ENCODE measurements at places on chromosomes 7 and 10.

- DNase-seq: no peak
These were observed 207.7 kb upstream of the AHR start for GRCh38 chr7:17090751-17091150.

DNA sequence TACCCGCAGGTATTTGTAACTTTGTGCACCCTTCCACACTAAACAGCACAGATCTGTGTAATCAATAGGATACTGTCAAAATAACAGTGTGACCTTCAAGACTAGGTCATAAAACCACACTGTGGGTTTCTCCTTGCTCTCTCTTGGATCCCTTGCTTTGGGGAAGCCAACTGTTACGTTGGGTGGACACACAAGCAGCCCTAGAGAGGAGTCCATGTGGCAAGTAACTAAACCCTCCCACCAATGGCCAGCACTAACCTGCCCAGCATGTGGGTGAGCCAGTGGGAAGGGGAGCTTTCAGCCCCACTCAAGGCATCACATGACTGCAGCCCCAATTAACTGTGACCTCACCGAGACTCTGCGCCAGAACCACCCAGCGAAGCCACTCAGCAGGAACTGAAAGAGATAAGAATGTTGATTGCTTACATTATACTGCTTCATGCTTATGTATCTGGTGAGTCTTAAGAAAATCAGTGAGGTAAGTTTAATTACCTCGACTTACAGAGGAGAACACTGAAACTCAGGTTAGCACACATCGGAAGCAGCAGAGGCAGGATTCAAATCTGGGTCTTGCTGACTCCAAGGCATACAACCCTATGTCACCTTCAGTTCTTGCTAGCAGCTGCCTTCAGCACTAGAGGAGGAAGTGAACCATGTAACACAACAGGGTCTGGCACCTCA is 9.4 kb upstream of the ZC3HAV1 start:
- DNase-seq: no peak

DNA sequence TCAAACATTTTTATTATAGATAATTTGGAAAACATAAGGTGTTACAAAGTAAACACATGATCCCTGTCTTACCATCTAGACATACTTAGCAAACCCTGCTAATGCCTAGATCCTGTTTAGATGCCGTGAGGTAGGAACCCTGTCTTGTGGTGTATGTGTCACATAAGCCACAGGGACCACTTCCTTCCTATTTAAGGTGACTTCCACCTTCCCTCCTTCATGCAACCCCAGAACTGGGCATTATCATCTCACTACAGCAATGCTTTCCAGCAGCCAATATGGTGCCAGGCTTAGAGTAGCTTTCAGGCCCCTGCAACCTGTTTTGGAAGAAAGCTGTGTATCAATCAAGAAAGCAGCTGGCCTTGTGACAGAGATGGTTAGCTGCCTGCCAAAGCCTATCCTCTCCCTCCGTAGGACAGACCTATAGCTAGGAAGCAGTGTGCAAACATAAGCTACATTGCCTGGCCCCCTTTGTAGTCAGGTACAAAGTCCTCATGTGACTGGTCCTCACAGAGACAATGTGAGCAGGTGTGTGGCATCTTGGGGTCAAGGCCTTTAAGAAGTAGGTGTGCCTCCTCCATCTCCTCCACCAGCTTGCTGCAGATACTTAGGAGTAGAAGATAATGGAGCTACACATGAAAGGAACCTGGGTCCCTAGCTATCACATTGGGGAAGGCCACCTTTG is 146.8 kb downstream of the SPAG6 start:
- no peak for DNase-seq

- DNase-seq: peak; percentile 7
These were observed 444.4 kb downstream of the GATA3 start for GRCh38 chr10:8498881-8499280.

GRCh38 chr7:8125680-8126444 is 136.1 kb downstream of the ICA1 start:
- DNase-seq: peak; percentile 71

- no peak for DNase-seq
These were observed 27.7 kb upstream of the CAMK1D start for GRCh38 chr10:12321641-12322040.

DNA sequence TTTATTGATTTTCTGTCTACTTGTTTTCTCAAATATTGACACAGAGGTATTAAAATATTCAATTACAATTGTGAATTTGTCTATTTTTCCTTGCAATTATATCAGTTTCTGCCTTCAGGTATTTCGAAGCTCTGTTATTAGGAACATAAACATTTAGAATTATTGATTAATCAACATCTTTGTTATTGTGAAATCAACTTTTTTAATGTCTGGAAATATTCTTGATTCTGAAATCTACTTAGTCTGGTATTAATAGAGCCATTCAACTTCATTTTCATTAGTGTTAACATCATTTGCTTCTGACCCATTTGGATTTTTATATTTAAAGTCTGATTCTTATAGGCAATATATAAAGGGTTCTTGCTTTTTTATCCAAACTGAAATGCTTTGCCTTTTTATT is 69.8 kb upstream of the CALN1 start:
- no peak for DNase-seq

DNA sequence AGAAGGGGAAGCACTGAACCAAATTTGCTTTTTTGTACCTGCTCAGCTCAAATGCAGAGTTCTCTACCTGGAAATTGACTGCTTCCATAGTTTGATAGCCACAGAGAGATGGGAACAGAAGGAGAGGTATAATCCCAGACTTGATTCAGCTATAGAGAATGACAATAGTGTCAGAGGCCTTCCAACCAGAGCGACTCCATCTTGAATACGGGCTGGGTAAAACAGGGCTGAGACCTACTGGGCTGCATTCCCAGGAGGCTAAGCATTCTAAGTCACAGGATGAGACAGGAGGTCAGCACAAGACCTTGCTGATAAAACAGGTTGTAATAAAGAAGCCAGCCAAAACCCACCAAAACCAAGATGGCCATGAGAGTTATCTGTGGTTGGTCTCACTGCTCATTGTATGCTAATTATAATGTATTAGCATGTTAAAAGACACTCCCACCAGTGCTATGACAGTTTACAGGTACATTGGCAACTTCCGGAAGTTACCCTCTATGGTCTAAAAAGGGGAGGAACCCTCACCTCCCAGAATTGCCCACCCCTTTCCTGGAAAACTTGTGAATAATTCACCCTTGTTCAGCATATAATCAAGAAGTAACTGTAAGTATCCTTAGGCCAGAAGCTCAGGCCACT is 42.7 kb upstream of the ATRNL1 start:
- no peak for DNase-seq

Data from stimulated activated CD4-positive, alpha-beta T cell treated with anti-CD3 and anti-CD28 coated beads, TNF-alpha, amount 100 ng/mL, for 24 hours (primary cell).